Esophagus mucosa (tissue), 1 donor: ENCODE measurements at places on chromosomes 2 and 18. TPM values are rescaled to one million over a fixed set of nuclear protein-coding genes. Genes with fewer than 3 reads are reported as not detected.

DNA sequence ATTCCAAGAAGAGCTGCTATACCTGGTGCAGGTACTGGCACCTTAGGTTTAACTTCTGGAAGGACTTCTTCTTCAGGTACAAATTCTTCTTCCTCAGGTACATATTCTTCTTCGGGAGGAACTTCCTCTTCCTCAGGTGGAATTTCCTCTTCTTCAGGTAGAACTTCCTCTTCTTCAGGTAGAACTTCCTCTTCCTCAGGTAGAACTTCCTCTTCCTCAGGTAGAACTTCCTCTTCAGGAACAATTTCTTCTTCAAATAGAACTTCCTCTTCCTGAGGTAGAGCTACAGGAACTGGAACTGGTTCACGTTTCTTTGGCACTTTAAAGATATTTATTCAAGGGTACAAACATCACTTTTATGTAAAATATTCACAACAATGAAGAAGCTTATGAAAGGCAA lies 129.6 kb downstream of the TTN start:
- no peak for ATAC-seq

CDK15 gene
- total RNA-seq, result 0.12 TPM

DNA sequence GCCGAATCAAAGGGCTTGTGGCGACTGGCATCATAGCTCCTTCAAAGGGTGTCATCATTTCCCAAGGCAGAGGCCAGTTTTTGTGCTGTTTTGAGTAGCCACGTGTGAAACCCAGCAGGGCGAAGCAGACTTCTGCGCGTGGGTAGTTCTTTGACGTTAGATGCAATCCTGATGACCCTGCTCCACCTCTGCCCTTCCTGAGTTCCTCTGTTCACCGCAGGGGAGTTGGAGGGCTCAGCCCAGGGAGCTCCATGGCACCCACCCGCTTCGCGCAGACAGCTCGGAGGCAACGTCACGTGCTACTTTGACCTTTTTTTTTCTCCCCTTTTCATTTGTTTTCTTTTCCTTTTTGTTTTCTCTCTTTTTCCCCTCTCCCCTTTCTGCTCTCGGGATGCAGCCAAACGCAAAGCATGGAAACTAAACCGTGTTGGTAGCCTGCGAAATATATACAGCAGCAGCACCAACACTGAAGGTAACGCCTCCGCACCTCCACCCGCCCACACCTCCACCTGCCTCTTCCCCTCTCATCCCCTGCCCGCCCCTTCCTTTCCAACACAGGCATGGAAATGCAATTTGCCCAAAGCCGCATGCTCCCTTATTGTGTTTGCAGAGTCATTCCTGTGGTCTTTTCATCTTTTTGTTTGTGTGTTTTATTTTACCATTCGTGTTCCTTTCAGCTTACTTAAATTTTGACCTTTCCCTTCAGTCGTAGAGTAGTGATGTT lies 153.6 kb downstream of the GBX2 start:
- ATAC-seq, result no peak

- ATAC-seq, result peak; percentile 1
Observed at GRCh38 chr2:9950521-9951271, 797 bp upstream of the GRHL1 start.

CFAP65 gene
- not detected for total RNA-seq

GNAL gene
- 8.8 TPM for total RNA-seq

DNA sequence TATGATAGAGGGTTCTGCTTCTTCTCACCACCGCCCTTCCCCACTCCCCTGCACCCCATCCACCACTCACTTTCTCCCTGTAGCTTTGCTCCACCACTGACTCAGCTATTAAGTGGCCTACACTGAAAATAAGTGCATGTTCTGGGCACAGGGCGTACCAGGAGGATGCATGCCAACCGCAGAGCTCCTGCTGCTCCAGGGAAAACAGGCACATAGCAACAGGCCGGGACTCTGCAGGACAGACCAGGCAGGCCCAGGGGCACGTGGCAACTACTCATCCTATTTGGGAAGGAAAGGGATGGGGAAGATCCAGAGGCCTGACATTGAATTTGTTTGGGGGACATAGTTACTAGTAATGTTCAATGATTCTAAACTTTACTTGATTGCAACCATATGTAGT lies 28.4 kb downstream of the ARL4C start:
- peak; percentile 60 for ATAC-seq

DNA sequence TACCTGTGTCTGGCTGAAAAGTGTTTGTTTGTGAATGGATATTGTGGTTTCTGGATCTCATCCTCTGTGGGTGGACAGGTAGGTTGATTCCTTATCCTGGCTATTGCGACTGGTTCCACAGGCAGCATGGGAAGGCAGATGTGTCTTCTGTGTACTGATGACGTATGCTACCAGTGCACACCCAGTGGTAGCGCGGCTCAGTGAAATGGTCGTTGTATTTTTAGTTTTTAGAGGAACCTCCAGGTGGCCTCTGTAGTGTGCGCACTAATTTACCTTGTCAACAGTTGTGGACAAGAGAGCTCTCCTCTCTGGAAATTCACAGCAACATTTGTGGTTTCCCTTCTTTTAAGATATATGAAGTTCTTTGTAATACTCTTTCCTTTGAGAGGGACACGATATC lies 52.5 kb downstream of the CCDC74A start:
- no peak for ATAC-seq

DNA sequence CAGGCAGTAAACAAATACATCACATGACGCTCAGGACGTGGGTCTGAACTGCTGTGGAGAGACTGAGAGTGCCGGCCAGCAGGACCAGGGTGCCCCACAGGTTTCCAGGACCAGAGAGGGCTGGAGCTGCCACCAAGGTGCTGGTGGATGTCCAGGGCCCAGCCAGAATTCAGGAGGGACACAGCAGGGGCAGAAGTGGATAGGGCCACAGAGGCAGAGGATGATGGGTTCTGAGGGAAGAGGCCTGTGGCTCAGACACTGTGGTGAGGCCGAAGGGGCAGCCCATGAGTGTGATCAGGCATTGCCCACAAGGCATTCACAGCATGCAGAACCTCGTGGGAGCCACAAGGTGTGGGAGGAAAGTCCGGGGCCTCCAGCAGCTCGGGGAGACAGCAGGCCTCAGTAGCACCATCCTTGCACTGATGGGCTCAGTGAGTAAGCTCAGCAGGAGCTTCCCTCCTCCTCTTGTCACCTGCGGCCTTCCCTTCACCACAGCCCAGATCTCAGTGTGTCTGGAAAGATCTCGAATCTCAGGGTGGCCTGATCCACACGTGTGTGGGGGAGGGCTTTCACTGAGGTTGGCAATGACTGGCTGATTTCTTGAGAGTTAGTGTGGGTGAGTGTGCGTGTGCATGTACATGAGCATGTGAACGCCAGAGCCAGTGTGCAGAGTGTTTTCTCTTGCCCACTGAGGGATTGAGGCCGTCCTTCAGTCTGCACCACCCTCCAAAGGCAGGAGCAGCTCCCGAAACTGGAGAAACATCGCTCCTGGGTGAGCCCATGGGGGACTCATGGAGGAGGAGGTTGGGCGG lies 181.8 kb upstream of the RAB6C start:
- no peak for ATAC-seq

DNAH6 gene
- total RNA-seq, result 0.04 TPM

PLEK gene
- 1.00 TPM for total RNA-seq

GRCh38 chr2:71811157-71811556 lies 336.5 kb downstream of the CYP26B1 start:
- ATAC-seq, result no peak

MYO5B gene
- total RNA-seq, result 29.6 TPM

DNA sequence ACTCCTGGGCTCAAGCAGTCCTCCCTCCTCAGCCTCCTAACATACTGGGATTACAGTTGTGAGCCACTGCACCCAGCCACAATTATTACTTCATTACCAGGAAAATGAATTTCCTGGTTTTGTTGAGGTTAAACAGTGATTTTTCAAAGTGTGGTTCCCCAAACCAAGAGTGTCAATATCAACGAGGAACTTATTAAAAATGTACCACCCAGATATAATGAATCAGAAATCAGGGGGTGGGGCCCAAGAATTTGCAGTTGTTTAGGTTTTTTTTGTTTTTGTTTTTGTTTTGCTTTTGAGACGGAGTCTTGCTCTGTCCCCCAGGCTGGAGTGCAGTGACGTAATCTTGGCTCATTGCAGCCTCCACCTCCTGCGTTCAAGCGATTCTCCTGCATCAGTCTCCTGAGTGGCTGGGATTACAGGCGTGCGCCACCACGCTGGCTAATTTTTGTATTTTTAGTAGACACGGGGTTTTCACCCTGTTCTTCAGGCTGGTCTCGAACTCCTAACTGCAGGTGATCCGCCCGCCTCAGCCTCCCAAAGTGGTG lies 94.1 kb downstream of the WDSUB1 start:
- ATAC-seq, result no peak

STARD6 gene
- not detected for total RNA-seq

- no peak for ATAC-seq
Observed at GRCh38 chr2:30237966-30238800, 6.8 kb downstream of the LBH start.

GRCh38 chr2:137925599-137925998 lies 38.7 kb upstream of the HNMT start:
- ATAC-seq, result no peak

DNA sequence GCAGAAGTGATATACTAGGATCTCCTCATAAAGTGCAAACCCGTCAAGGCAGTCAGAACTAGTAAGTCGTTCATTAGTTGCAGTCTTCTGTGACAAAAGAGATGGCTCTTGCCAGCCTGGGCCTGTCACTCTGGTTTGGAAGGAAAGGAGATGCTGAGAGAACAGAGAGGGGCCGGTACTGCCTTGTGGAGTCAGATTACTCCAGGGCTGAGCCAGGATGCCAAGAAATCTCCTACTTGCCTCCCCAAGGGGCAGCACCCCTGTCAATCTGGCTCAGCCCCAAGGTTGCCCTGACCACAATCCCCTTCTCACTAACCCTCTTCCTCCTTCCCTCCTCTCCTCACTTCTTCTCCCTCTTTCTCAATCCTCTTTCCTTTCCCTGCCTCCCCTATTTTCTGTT lies 62.9 kb upstream of the ASPRV1 start:
- peak; percentile 73 for ATAC-seq

GRCh38 chr18:74234326-74235171 lies 57.2 kb downstream of the CYB5A start:
- peak; percentile 97 for ATAC-seq

GRCh38 chr2:38603402-38604290 lies 918 bp upstream of the HNRNPLL start:
- ATAC-seq, result peak; percentile 73

TDRD15 gene
- total RNA-seq, result not detected

GRCh38 chr2:36701391-36701795 lies 4.9 kb downstream of the VIT start:
- peak; percentile 54 for ATAC-seq

- ATAC-seq, result no peak
Observed at GRCh38 chr2:179467111-179467510, 202.5 kb upstream of the SESTD1 start.

DNA sequence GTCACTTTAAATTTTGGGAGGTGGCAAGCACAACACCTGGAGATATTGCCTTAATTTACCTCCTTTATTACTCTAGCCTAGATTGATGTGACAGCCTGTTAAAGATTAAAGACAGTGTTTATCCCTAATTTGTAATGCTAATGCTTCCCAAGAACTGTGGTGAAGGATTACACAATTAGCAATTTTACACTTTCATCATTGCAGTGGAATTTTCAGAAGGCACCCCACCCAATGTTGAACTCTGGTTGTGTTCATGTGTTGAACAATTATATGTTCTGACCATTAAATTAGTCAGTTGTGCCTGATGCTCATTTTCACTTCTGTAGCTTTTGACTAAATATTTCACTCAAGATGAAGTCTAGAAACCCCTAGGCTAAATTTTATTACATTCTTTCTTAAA lies 317.1 kb upstream of the CWC22 start:
- no peak for ATAC-seq

GRCh38 chr2:143955401-143956065 lies 564.4 kb downstream of the ZEB2 start:
- no peak for ATAC-seq

- no peak for ATAC-seq
Observed at GRCh38 chr18:62730941-62731340, 15.6 kb downstream of the PHLPP1 start.

- no peak for ATAC-seq
Observed at GRCh38 chr2:18311420-18312195, 248.8 kb downstream of the RDH14 start.

DNA sequence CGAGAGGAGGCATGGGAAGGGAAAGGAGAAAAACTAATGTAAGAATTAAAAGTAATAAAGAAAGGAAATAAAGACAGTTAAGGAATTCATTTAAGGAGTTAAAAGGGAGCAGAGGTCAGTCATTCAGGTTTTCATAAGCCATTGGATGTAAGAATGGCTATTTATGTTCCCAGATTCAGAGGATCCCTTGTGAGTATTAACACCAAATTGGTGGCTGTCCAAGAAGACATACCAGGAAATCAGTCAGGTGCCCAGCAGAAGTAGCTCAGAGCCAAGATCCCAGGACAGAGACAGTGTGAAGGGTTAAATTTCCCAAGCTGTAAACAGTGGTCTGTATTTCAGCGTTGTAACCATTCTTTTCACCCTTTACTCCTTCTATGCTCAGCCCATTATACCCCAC lies 550.4 kb downstream of the BCL11A start:
- no peak for ATAC-seq

PLA2R1 gene
- 6.2 TPM for total RNA-seq

DNA sequence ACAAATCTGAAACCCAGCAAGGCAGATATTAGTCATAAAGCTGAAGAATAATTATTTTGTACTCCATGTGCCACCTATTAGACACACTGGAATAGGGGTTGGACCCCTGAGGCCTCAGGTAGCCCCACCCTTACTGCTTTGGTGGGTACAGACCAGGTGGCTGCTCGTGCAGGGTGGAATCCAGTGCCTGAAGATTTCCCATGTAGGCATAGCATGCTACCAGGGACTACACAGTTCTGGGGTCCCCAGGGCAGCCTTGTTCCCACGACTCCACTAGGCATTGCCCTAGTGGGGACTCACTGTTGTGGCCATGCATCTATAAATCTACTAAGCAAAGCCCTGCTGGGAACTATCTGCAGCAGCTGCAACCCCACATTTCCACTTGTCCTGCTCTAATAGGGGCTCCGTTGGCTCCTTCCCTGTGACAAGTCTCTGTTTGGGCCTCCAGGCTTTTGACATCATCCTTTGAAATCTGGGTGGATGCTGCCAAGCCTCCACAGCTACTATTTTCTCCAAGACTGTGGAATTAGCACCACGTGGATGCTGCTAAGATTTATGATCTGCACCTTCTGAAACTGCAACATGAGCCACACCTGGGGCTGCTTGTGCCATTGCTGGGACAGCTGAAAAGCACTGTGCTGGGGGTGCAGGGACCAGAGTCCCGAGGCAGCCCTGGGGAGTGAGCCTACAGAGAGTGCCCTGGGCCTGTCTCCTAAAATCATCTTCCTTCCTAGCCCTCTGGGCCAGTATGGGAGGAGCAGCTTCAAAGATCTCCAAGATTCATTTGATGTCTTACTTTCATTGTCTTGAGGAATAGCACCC lies 303.8 kb downstream of the FSIP2 start:
- no peak for ATAC-seq

DNA sequence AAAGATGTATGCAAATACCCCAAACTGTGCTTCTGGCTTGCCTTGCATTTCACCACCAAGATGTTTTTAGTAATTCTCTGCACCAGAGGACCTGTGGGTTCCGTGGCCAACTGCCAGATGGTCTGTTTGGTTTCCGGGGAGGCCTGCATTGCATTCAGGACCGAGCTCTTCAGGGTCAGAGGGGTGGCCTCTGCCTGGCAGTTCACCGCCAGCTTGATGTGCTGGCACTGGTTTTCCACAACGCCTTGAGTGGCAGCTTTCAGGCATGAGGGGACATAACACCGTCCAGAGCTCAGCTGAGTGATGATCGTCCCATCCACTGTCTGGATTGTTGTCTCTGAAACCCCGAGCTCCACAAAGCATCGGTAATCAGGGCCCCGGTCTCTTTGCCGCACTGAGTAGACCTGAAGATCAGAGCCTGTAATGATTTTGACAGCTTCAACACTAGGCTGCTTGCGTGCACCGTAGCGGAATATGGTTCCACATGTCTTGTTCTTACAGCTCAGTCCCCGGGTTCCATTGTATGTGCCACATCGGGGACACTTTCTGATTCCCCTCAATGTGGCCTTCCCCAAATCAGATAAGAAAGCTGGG lies 9.4 kb downstream of the C2orf42 start:
- peak; percentile 17 for ATAC-seq
